Breast epithelium (tissue), 4 donors: ENCODE measurements at places on chromosomes 13 and 19. TPM values are rescaled to one million over a fixed set of nuclear protein-coding genes. Genes with fewer than 3 reads are reported as not detected.

- no peaks in the 10 kb centered on the region for H3K36me3 ChIP-seq
- H3K4me3 ChIP-seq: no peak overlapping the region
- no peak for DNase-seq
- H3K27me3 ChIP-seq: no peaks in the 10 kb centered on the region
Measured at GRCh38 chr13:46622630-46623256, 69.8 kb downstream of the LRCH1 start.

PCDH20 gene
- 0.98 TPM for total RNA-seq

THSD1 gene
- 5.8 TPM for total RNA-seq

GRCh38 chr19:15200553-15201364 is at the start of gene NOTCH3:
NOTCH3 (minus strand) TSS chr19:15200995; CDS start chr19:15200905, 90 bp downstream.
- no peak for DNase-seq
- H3K27me3 ChIP-seq: no peaks in the 10 kb centered on the region
- H3K4me1 ChIP-seq: no peaks in the 10 kb centered on the region

GRCh38 chr13:70170689-70171088 is 62.4 kb upstream of the KLHL1 start:
- H3K36me3 ChIP-seq: no peaks in the 10 kb centered on the region
- H3K4me3 ChIP-seq: no peak overlapping the region
- H3K27me3 ChIP-seq: no peaks in the 10 kb centered on the region

DNA sequence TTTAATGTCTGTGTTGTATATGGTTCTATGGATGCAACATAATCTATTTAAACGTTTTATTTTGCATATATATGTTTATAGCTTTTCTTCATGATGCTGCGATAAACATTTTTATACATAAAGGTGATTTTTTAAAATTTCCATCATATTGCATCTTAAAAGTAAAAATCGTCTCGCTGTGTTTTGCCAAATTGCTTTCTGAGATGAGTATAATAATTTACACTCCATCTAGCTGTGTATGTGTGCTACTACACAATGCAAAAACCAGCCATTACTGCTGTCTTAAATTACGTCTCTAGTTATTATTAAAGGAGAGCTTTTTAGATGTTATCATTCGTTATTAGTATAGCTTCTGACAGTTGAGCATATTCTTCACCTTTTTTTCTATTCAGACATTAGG is 37.2 kb downstream of the METTL21C start:
- no peak overlapping the region for H3K4me3 ChIP-seq
- H3K36me3 ChIP-seq: no peaks in the 10 kb centered on the region
- DNase-seq: no peak
- no peaks in the 10 kb centered on the region for H3K27me3 ChIP-seq

RFPL4A gene
- not detected for total RNA-seq

GAMT gene
- total RNA-seq: 23.6 TPM

GRCh38 chr13:76969488-76970365 is 21.4 kb downstream of the ACOD1 start:
- no peak overlapping the region for H3K4me3 ChIP-seq
- H3K36me3 ChIP-seq: no peaks in the 10 kb centered on the region
- H3K27ac ChIP-seq: no peak overlapping the region
- no peaks in the 10 kb centered on the region for H3K4me1 ChIP-seq
- H3K27me3 ChIP-seq: no peaks in the 10 kb centered on the region

DNA sequence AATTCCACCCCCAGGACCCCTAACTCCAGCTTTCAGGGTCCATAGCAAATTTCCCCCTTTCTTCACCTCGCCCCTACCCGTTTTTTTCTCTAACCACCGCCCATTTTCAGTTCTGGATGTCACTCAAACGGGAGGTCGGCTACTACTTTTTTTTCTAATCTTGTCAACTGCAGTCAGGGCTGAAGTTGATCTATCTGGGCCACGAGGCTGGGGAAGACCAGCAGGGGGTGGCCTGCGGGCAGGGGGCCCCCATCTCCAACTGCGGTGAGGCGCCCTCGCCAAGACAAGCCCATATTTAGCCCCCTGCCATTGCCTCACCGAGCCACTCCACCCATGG is 748 bp downstream of the LHFPL6 start:
- peak overlapping the region; percentile 96 for H3K27ac ChIP-seq
- H3K4me1 ChIP-seq: no peaks in the 10 kb centered on the region
- H3K27me3 ChIP-seq: no peaks in the 10 kb centered on the region
- no peak for DNase-seq
- H3K4me3 ChIP-seq: peak overlapping the region; percentile 70
- no peaks in the 10 kb centered on the region for H3K36me3 ChIP-seq

ZNF529 gene
- total RNA-seq: 8.2 TPM

DNA sequence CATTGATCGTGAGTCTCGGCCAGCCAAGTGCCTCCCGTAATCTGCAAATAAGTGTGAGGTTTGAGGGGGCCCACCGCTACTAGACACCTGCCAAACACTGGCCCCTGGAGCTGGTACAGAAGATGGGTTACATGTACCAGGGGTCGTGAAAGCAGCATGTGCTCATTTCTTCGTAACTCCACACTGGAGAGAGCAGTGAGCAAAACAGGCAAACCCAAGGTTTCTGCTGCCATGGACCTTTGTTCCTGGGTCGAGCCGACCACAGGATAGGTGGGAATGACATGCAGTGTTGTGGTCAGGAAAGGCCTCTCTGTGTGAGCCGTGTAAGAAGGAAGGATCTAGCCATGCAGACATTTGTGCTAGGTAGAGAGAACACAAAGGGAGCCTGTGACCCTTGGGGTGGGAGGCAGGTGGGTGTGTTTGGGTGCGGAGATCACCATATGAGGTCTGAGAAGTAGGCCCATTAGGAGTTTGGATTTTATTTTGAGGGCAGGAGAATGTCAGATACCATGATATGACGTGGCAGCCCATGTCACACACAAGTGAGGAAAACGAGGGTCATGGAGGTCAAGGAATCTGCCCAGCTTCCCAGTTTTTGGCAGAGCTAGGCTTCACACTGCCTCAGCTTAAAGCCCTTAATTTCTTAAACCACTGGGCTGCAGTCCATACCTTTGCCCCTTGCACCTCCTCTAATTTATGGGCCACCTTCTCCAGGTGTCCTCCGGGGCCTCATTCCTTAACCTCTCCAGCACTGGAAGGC is 919 bp downstream of the GTF3A start:
- peaks cover 10% of the 10 kb centered on the region for H3K4me1 ChIP-seq
- H3K36me3 ChIP-seq: no peaks in the 10 kb centered on the region
- no peak for DNase-seq
- H3K4me3 ChIP-seq: peak overlapping the region; percentile 63

- peaks cover 13% of the 10 kb centered on the region for H3K27me3 ChIP-seq
- H3K4me3 ChIP-seq: no peak overlapping the region
- H3K27ac ChIP-seq: no peak overlapping the region
- no peak for DNase-seq
Measured at GRCh38 chr19:40592170-40592569, 9.0 kb upstream of the LTBP4 start.

DNA sequence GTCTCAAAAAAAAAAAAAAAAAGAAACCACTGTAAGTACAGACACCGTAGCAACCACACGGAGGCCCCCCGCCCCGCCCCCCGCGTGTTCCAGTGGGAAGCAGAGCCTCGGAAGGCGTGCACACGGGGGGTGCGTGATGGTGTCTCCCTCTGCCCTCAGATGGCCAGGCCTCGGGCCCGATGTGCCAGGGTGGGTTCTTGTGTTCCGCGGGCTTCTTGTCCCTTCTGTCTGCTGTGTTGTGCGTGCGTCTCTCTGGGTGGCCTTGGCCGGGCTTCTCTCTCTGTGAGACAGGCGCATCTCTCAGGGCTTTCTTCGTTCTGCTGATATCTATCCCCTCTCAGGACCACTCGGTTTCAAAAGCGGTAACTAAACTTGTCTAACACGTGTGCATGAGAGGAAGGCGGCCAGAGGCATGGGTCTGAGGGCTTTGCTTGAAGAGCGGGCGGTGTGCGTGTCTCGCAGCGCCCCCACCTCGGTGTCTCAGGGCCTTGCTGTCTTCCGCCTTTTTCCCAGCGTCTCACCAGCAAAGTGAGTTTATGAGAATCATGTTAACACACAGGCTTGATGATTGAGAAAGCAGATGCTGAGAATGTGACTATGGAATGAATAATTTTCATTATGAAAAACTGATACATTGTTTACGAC is 12.6 kb downstream of the ATP11A start:
- no peaks in the 10 kb centered on the region for H3K27me3 ChIP-seq
- no peaks in the 10 kb centered on the region for H3K36me3 ChIP-seq
- H3K27ac ChIP-seq: no peak overlapping the region
- no peaks in the 10 kb centered on the region for H3K4me1 ChIP-seq

GRCh38 chr19:8965887-8966286 is 44.3 kb downstream of the MUC16 start:
- DNase-seq: no peak
- no peaks in the 10 kb centered on the region for H3K27me3 ChIP-seq
- no peaks in the 10 kb centered on the region for H3K4me1 ChIP-seq
- H3K27ac ChIP-seq: no peak overlapping the region
- H3K36me3 ChIP-seq: no peaks in the 10 kb centered on the region

PRTN3 gene
- total RNA-seq: not detected

DNA sequence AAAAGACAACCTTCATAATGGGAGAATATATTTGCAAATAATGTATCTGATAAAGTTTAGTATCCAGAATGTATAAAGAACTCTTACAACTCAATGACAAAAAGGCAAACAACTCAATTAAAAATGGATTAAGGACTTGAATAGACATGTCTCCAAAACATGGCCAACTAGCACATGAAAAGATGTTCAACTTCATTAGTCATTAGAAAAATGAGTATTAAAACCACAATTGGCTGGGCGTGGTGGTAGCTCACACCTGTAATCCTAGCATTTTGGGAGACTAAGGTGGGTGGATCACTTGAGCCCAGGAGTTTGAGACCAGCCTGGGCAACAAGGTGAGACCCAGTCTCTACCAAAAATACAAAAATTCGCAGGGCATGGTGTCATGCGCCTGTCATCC is 18.8 kb upstream of the ZMYM5 start:
- no peaks in the 10 kb centered on the region for H3K27me3 ChIP-seq
- H3K27ac ChIP-seq: no peak overlapping the region
- no peak for DNase-seq
- H3K4me1 ChIP-seq: no peaks in the 10 kb centered on the region
- H3K36me3 ChIP-seq: no peaks in the 10 kb centered on the region

ZNF91 gene
- total RNA-seq: 106 TPM

FPR1 gene
- 6.0 TPM for total RNA-seq

- H3K4me3 ChIP-seq: no peak overlapping the region
- H3K4me1 ChIP-seq: no peaks in the 10 kb centered on the region
- no peak overlapping the region for H3K27ac ChIP-seq
- no peak for DNase-seq
- H3K36me3 ChIP-seq: peaks cover 7% of the 10 kb centered on the region
- H3K27me3 ChIP-seq: no peaks in the 10 kb centered on the region
Measured at GRCh38 chr19:48458016-48458415, 2.6 kb downstream of the KCNJ14 start.

GDF15 gene
- total RNA-seq: 9.2 TPM

DNA sequence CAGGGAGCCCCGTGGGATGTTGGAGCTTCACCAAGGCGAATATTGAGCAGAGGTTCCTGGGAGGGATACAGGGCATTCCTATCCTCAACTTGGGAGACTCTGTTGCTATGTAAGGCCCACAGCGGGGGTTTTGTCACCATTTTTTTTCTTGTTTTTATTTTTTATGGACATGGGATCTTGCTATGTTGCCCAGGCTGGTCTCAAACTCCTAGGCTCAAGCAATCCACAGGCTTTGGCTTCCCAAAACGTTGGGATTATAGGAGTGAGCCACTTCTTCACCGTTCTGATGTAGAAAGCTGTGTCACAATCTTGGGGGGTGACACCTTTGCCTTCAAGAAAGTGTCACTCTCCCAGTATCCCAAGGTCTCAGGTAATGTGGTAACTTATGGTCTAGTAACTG is 2.6 kb downstream of the DLL3 start:
- no peak overlapping the region for H3K4me3 ChIP-seq
- no peaks in the 10 kb centered on the region for H3K36me3 ChIP-seq
- DNase-seq: no peak
- H3K27ac ChIP-seq: no peak overlapping the region

CYP4F8 gene
- 5.0 TPM for total RNA-seq
